ENCODE measurements at places on chromosomes 11 and 22.

GRCh38 chr11:16099343-16099900 is 256.9 kb downstream of the SOX6 start:
- H3K27me3 ChIP-seq = no peaks in the 10 kb centered on the region
- DNase-seq = no peak
- no peaks in the 10 kb centered on the region for H3K4me1 ChIP-seq

DNA sequence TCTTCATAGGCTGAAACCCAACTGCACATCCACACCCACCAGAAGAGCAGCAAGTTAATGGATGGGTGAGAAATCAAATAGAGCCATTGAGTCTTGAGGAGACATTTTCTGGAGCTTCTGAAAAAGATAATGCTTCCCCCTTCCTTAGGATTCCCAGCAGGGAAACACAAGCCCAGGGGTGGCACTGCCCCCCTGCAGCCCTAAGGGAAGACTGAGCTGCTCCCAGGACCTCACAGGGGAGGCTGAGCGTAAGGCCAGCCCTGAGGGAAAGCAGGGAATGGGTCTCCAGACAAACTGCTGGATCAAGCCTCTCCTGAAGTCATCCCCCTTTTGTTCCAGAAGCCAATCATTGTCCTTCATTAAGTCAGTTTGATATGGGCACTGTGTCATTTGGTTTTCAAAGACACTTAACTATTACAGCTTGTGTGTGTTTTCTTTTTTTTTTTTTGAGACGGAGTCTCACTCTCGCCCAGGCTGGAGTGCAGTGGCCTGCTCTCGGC is 15.1 kb downstream of the LTO1 start:
- DNase-seq = peak; percentile 22
- no peak overlapping the region for H3K27ac ChIP-seq
- no peak overlapping the region for H3K4me3 ChIP-seq
- no peaks in the 10 kb centered on the region for H3K4me1 ChIP-seq
- peaks cover 16% of the 10 kb centered on the region for H3K36me3 ChIP-seq

DNA sequence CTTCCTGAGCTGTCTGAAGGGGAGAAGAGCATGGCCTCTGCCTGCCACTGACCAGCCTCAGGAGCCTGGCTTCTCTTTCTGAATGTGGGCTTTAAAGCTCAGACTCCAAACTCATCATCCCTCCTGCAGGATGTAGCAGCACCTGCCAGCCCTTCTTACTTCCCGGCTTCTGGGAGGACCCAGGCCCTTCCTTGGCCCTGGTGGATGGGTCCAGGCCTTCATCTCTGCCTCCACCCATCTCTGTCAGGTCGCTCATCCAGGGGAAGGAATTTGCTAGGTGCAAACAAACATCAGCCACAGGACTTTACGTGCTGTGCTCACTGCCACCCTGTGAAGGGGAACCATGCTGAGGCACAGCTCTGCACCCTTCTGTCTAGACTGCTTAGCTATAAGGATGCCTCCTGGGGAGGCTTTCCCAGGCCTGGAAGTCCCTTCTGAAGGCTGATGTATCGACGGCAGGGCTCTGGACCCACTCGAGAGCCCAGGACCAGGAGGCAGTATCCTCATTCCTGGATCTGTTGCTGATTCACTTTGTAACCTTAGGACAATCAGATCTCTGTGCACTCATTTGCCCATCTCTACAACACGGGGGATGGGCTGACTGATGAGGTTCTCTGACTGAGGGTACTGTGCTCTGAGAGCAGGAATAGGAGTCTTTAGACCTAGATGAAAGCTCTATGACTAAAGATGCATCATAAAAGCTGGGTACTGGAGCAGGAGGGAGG is 30.9 kb downstream of the USP35 start:
- H3K4me3 ChIP-seq = no peak overlapping the region
- H3K27ac ChIP-seq = no peak overlapping the region
- H3K4me1 ChIP-seq = no peaks in the 10 kb centered on the region
- no peaks in the 10 kb centered on the region for H3K27me3 ChIP-seq
- peaks cover 76% of the 10 kb centered on the region for H3K36me3 ChIP-seq

GRCh38 chr22:27790376-27791158 is 11.0 kb downstream of the MN1 start:
- no peak overlapping the region for H3K4me3 ChIP-seq
- no peak overlapping the region for H3K27ac ChIP-seq
- no peaks in the 10 kb centered on the region for H3K4me1 ChIP-seq
- DNase-seq = no peak
- no peaks in the 10 kb centered on the region for H3K36me3 ChIP-seq

- no peaks in the 10 kb centered on the region for H3K4me1 ChIP-seq
- no peak for DNase-seq
- H3K36me3 ChIP-seq = no peaks in the 10 kb centered on the region
- no peaks in the 10 kb centered on the region for H3K27me3 ChIP-seq
- H3K27ac ChIP-seq = no peak overlapping the region
Observed at GRCh38 chr22:47089796-47090460, 327.5 kb downstream of the TBC1D22A start.

- H3K4me1 ChIP-seq = no peaks in the 10 kb centered on the region
- H3K4me3 ChIP-seq = no peak overlapping the region
- no peak for DNase-seq
- no peak overlapping the region for H3K27ac ChIP-seq
- H3K36me3 ChIP-seq = no peaks in the 10 kb centered on the region
- H3K27me3 ChIP-seq = peaks cover 26% of the 10 kb centered on the region
Observed at GRCh38 chr22:48483764-48484528, 1343.7 kb downstream of the BRD1 start.

Data from SK-N-SH (cell line).